NCI-H1105 (cell line): ENCODE measurements at places on chromosomes 12 and 14.

DNA sequence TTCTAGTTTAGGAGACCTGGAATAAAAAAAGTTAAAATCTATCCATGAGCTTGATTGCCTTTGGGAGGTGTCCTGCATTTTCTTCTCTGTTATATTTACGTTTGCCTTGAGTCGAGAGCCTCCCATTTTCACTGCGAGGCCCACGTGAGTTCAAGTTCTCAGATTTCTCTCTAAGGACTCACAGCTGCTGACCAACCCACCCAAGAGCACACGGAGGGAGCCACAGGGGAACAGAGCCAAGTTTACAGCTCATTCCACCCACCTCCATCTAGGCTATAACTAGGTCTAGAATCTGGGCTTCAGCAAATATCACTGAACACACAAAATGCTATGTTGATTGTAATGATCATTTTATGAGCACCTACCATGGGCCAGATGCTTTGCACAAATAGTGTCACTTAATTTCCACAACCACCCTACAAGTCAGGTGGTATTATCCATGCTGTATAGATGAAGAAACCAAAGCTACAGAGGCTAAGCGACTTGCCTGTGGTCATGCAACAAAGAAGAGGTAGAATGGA is 16.7 kb downstream of the ALDH1L2 start:
- DNase-seq: no peak

GRCh38 chr12:117679776-117680175 is 289.0 kb downstream of the KSR2 start:
- no peak for DNase-seq

DNA sequence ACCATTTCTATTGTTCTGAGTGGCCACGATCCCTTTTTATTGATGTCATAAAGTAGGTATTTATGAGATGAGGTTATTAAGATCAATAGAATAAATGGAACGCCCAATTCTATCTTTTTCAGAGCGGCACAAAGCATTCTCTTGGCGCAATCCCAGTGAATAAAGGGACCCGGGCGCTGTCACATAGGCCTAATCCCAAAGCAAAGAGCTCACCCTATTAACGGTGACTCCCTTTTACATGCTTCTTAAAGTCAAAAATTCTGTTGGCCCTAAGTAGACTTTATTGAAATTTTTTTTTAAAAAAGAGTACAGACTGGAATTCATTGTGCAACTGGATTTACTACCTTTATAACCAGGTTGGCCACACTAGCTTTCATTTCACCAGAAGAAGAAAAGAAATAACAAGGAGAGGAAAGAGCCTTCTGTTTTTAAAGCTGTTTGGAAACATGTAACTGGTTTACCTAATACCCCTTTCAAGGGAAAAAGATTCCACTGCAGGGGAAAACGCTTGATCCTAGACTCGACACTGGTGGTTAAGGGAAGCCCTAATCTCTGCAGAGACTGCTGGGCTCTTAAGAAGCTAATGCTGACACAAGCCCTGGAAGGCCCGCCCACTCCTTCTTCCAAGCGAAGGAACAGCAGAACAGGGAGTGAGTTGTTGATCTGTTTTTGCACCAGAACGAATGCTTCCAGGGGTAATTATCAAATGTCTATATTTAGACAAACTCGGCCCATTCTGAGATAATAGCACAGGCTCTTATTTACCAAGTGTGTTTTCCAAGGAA is 381.2 kb downstream of the BCL11B start:
- DNase-seq: no peak

- no peak for DNase-seq
Measured at GRCh38 chr14:71680736-71681387, 251.4 kb upstream of the RGS6 start.

GRCh38 chr14:77458249-77458950 is 507 bp downstream of the AHSA1 start:
- DNase-seq: no peak

GRCh38 chr14:62018606-62019005 is 256.4 kb downstream of the SNAPC1 start:
- no peak for DNase-seq

- no peak for DNase-seq
Measured at GRCh38 chr12:2355198-2355597, 302.4 kb downstream of the CACNA1C start.

DNA sequence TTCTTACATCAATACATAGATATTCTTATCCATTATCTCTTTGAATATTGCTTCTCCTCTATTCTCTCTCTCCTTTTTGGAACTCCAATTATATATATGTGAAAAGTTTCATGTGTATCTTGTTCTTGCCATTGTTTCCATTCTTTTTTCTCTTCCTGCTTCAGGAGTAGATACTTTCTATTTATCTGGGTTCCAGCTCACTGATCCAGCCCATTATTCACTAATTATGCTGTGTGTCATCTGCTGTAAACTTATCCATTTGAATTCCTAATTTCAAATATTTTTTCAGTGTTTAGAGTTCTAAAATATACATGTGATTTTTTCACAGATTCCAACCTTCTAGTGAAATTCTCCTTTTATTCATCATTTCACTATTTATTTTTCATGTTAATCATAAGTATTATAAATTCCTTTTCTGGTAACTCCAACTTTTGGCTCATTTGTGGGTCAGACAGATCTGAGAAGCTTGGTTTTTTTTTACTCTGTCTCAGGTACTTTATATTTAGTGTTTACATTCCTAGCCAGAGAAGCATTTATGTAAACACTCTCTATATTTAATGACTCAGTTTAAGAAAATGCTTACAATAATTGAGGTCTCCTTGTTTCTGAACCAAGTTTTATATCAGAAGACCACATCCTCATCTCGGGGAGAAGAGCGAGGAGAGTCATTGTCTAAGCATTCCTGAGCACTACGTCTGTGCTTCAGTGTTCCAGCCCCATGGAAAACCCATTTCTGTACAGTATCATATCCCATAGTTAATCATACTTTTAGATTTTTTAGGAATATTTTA is 15.9 kb upstream of the AMIGO2 start:
- no peak for DNase-seq

DNA sequence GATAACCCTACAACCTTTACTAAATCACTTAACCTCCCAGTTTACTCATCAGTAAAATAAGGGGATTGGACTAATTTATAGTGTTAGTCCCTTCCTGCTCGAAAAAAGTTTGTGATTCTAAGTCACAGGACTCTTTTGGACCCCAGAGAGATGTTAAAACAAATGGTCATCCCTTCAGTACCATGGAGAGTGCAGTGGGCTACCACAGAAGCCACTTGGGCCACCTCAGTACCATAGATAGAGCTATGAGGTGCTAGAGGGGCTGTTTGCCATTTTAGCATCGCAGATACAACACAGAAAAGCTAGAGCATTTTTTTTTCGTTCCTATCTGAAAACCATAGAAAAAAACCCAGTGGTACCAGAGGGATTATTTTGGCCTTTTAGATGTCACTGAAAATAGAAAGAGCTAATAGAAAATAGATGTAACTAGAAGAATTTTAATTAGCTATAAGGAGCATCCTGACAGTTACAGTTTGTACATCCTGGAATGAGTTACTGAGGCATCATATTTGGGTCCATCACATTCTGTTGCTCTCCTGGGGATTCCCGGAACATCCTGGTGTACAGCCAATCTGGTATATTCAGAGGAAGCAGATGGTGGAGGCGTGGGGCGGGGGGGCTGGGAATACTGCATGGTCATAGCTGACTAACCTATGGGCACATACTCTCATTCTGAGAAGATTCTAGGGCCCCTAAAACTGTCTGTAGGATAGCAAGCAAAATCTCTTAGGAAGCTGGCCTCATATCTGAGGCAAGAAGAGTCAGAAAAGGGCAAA is 2.8 kb downstream of the ZNF219 start:
- no peak for DNase-seq
